ENCODE measurements at places on chromosomes 4 and X. TPM values are rescaled to one million over a fixed set of nuclear protein-coding genes. Genes with fewer than 3 reads are reported as not detected.

RRH gene
- total RNA-seq = not detected

MGARP gene
- total RNA-seq = not detected

RTL9 gene
- not detected for total RNA-seq

F8A2 gene
- not detected for total RNA-seq

POU3F4 gene
- not detected for total RNA-seq

FGF13 gene
- total RNA-seq = 0.10 TPM

TREX2 gene
- 1.2 TPM for total RNA-seq

SLC34A2 gene
- under 0.01 TPM for total RNA-seq
